ENCODE measurements at places on chromosomes 13 and 19.
A peak's percentile ranks its signal among the peaks of the same experiment; 100 is the strongest.

GRCh38 chr19:47226426-47227351 is 4.3 kb downstream of the BBC3 start:
- peak; percentile 61 for DNase-seq

- DNase-seq = peak; percentile 61
Measured at GRCh38 chr19:58409010-58409790, 751 bp downstream of the ZNF584 start.

GRCh38 chr13:106610486-106610885 is 42.5 kb upstream of the ARGLU1 start:
- no peak for DNase-seq

DNA sequence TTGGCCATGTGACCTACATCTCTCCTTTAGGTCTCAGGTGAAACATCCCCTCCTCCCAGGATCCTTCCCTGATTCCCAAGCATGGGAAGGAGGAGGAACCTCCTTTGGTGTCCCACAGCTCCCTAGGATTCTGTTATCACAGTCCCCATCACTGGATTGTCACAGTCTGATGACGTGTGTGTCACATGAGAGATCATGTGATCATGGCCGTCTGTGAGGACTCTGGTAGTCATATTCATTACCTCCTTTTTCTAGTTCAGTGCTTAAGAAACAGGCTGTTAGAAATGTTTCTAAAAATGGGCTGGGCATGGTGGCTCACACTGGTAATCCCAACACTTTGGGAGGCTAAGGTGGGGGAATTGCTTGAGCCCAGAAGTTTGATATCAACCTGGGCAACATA is 3.0 kb downstream of the DHX34 start:
- no peak for DNase-seq
